ENCODE measurements at places on chromosomes 2 and 18.
A peak's percentile ranks its signal among the peaks of the same experiment; 100 is the strongest.

DNA sequence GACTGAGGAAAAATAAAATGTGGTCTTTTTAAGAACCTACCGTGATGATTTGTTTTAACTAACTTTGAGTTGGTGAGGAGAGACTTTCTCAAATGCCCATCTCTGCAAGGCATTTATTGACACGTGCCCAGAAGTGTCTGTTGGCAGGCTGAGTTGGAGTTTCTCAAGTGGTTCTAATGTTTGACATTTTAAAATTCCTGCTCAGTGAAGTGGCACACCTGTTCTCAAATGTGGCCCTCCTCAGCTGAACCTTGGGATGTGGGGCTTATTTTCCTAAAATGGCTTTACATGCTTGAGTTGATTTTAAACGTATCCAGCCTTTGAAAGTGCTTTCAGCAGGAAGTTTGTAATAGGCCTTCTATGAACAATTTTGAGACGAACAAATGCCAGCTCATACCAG is 876 bp upstream of the CAVIN2 start:
- DNase-seq, result no peak

DNA sequence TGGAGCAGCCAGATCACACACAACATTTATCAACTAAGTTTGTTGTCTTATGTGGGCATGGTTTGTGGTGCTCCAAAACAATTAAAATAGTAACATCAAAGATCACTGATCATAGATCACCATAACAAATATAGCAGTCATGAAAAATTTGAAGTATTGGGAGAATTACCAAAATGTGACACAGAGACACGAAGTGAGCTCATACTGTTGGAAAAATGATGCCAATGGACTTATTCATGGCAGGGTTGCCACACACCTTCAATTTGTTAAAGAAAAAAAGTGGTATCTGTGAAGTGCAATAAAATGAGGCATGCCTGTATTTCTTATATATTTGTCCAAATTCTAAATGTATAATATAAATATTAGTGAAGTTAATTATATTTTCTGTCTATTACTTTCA is 42.9 kb upstream of the CABYR start:
- no peak for DNase-seq

GRCh38 chr2:191150600-191151330 is at the start of gene STAT4:
Gene STAT4, minus strand, starts transcription at chr2:191150994. Its CDS starts 2,791 bp downstream, at chr2:191148203.
- peak; percentile 74 for DNase-seq

DNA sequence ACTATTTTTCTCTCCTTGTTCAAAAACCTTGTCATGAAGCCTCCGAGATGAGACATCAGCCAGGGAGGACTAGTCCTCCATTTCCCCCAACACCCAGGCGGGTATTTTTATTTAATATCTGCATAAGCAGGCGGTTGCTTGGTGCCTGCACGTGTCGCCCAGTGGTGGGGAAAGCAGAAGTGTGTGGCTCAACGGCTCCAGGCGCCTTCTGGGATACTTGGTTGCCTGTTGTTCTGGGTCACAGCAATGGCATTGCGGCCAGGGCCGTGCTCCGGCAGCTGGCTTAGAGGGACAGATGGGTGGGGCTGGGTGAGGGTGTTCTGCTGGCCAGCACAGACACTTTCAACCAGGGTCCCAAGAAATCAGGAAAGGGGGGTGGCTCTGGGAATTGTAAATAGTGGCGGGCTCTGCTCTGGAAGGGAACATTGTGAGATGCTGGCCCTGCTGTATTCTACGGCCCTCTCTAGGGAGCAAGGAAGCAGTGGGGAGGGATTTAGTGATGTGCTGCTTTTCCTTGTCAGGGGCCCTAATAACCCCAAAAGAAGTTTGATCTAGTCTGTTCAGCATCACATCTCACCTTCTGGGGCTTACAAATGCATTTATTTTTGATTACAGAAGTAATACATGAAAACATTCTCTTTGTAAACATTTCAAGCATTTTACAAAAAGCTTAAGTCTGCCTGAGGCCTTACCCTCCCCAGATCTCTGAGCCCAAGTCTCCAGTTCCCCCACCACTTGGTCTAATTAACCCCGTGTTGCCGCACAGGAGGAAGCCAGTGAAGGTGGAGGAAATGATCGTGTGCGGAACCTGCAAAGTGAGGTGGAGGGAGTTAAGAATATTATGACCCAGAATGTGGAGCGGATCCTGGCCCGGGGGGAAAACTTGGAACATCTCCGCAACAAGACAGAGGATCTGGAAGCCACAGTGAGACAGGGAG is 1.1 kb downstream of the VAMP8 start:
- no peak for DNase-seq

Data from activated gamma-delta T cell treated with anti-CD3 and anti-CD28 coated beads, Interleukin-2, amount 50 U/mL, for 16 hours (primary cell).